ENCODE measurements at places on chromosomes 12 and 14.

DNA sequence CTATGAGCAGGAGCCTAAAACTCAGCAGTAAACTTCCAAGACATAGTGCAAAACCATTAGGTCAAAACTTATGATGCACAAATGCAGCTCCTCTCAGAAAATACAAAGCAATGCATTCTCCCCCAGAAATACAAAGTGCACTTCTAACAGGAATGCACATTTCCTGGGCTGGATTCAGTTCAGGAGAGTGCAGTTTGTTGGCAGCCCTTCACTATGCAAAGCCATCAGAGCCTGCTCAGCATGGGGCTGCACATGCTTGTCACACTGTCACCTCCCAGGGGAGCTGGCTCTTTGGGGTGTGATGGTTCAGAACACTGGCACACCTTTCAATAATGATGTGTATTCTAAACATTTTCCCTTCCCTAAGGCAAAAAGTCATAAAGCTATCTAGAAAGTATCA lies 110.4 kb downstream of the KCNK10 start:
- no peak for DNase-seq

DNA sequence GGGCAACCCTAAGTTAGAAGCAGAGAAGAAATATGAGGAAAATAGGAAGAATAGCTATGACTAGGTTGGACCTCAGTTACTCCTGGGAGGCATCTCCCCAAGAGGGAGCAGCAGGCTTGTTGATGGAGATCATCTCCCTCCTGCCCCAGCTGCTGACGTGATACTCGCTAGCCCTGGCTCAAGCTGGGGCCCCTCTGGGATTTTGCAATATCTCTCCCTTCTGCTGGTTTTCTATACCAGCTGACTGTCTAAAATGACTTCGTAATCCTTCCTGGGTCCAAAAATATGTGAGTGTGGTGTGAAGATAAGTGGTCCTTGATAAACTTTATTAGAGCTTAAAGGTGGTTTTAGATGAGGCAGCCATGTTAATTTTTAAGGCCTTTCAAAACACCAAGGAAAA lies 4.5 kb upstream of the HECTD4 start:
- DNase-seq, result no peak

- no peak for DNase-seq
Observed at GRCh38 chr12:49649445-49649844, 26.1 kb downstream of the PRPF40B start.

- no peak for DNase-seq
Observed at GRCh38 chr14:69093631-69094421, 59.1 kb downstream of the DCAF5 start.

DNA sequence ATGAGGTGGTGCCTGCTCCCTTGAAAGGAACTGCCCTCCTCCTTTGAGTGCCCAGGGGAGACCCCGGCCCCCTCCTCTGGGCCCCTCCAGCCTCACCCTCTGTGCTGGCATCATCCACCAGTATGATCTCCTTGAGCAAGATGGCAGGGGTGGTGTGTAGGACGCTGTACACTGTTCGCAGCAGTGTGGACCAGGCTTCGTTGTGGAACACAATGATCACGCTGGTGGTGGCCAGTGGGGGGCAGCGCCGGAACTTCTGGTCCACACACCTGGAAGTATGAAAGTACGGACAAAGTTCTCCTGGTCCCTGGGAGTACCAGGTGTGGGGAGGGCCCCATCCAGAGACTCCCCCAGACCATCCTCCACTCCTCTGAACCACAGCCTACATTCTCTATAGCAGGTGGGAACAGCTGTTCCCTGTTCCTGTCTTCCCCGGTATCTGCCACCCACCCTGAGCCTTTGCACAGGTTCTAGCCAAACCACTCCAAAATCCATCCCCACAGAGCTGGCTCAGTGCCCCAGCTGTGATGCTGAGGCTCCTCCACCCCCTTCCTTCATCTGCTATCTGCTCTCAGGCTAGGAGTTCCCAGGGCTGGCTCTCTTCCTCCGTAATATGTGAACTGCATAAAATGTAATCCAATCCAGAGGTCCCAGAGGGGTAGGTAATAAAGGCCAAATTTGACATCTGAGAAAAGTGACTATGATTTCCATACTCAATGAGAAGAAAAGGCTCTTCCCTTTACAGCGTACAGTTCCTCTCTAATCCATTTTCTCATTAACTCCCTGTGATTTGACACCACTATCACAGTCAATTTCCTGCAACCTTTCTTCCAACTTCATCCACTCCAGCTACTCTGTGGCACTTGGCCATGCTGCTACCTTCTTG lies 13.9 kb downstream of the GALNT6 start:
- no peak for DNase-seq

GRCh38 chr12:15879413-15879812 lies 2.8 kb upstream of the STRAP start:
- DNase-seq, result no peak

GRCh38 chr12:102957339-102958050 lies at the start of gene ASCL1:
ASCL1 (plus strand) TSS chr12:102957674; CDS start chr12:102958245, 571 bp downstream.
- no peak for DNase-seq

Measured in stimulated activated CD8-positive, alpha-beta memory T cell treated with anti-CD3 and anti-CD28 coated beads, Interleukin-4, amount 100 ng/mL, for 48 hours (primary cell).